ENCODE measurements at places on chromosomes 5 and 9. TPM values are rescaled to one million over a fixed set of nuclear protein-coding genes. Genes with fewer than 3 reads are reported as not detected.

Gene MACIR
- 0.78 TPM for total RNA-seq

Gene GRIN1
- not detected for total RNA-seq

GRCh38 chr5:181173027-181173419 lies 25.6 kb downstream of the OR2V2 start:
- DNase-seq: no peak

GRCh38 chr5:107203243-107203642 lies 467.5 kb downstream of the EFNA5 start:
- no peak for DNase-seq

- no peak for DNase-seq
Measured at GRCh38 chr5:103918668-103919367, 356.2 kb upstream of the NUDT12 start.

- no peak for DNase-seq
Measured at GRCh38 chr5:155728857-155729683, 597.9 kb upstream of the SGCD start.

DNA sequence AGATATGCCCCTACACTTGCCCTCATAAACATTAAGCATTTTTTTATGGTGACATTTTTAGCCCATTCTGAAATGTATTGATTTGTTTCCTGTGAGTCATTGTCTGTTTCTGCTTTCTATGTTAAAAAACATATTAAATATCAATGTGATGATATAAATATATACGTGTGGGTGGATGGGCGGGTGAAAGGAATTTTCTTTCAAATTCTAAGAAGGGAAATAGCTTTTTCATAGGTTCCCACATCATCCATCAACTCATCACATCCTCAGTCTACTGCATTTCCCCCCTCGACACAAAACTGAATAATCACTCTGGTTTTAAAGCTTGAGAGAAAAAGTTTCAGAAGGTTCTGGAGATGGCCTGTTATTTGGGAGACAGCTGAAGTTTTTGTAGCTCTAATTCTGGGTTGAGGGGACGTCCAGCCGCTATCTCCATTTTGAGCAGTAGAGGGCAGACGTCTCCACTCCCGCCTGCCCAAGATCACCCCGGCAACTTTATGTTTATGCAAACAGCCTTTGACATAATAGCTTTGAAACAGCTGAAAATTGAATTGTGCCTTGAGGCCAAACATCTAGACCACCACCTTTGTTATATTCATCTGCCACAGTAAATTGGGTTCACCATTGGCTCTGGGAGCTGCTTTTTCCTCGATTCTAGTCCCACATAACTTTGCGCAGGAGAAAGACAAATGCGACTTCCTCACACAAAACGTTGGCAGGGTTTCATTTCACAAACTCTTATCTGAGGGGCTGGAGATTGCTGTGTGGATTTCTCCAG lies 216.2 kb upstream of the CLINT1 start:
- DNase-seq: peak; percentile 61

DNA sequence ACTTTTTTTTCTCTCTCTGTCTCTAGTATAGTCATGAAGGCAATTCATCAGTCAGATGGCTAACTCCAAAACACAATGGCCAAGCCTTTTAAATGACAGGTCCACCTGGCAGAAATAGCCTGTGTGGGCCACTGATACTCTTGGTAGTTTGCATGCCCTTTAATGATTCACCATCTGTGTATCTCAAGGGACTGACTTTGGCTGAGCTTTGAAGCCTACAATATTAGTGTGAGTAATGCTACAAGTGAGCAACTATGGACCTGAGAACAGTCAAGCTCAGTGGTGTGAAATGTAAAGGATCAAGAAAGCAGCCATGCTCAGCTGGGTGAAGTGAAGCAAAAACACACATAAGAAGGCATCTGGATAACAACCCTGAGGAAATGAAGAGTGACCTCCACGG lies 506.9 kb downstream of the TLE1 start:
- no peak for DNase-seq

DNA sequence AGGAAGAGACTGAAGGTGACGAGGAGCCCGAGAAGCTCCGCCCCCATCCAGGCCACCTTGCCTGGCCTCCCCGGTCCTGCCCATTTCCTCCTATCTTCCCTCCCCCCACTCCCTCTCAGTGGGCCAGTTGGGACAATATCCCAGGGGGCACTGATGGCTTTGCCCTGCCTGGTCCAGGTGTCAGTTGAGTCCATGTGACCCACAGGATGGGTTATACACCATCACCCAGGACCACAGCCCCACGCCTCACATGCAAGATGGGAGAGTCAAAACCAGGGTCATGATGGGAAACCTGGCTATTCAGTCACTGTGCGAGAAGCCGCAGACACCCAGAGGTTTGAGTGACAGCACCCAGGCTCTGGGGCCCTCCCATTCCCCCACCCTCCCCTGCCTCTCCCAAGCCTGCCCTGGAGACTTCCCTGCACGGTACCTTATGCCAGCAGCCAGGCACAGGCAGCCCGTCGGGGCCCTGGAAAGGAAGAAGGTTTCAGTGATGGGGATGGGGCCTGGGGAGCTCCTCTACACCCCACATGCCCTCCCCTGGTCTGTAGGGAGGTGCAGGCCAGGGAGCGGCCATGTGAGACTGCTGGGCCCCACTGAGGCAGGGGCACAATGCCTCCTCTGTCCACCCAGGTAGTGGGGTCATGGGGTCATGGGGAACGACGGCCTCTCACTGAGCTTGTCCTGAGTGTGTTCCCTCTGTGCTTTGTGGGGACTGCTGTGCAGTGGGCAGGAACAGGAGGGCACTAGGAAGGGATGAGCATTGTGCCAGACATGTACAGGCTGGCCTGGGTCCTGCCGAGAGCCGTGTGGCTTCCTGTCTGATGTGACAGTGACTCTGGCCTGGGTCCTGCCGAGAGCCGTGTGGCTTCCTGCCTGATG lies 6.3 kb upstream of the PHYKPL start:
- peak; percentile 66 for DNase-seq

All from right lobe of liver (tissue), 6 donors.